ENCODE measurements at places on chromosomes 1 and 21.

DNA sequence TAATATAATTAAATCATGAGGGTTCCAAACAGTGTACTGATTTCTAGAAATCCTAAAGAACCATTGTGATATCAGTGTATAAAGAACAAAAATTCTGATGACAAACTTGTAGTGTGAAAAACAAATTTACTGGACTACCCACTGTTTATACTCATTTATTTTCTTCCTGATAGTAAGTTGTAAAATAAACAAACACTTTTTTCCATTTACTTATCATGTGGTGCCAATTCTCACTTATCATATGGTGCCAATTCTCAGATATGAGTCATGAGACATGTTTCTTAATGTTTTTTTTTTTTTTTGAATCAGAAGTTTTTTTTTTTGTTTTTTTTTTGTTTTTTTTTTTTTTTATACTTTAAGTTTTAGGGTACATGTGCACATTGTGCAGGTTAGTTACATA, 137.7 kb downstream of the LEPR start:
- no peak for DNase-seq

GRCh38 chr21:25555492-25555891, 51.8 kb downstream of the MRPL39 start:
- no peak for DNase-seq

DNA sequence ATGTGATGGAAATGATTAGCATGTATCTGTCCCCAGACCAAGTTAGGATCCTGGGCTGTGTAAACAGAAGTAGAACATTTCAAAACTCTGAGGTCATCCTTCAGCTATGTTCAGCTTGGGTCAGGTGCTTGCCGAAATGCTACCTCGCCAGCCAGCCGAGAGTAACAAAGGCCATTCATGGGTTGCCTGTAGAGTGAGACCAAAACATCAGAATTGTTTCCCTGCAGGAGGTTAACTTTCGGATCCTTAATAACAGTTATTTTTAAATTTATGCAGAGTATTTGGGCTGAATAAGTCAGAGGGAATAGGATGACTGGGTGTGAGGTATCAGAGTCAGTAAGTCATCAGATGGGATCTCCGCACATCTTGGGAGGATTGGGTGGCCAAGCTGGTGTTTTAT, 35.6 kb downstream of the SMYD2 start:
- DNase-seq = no peak

DNA sequence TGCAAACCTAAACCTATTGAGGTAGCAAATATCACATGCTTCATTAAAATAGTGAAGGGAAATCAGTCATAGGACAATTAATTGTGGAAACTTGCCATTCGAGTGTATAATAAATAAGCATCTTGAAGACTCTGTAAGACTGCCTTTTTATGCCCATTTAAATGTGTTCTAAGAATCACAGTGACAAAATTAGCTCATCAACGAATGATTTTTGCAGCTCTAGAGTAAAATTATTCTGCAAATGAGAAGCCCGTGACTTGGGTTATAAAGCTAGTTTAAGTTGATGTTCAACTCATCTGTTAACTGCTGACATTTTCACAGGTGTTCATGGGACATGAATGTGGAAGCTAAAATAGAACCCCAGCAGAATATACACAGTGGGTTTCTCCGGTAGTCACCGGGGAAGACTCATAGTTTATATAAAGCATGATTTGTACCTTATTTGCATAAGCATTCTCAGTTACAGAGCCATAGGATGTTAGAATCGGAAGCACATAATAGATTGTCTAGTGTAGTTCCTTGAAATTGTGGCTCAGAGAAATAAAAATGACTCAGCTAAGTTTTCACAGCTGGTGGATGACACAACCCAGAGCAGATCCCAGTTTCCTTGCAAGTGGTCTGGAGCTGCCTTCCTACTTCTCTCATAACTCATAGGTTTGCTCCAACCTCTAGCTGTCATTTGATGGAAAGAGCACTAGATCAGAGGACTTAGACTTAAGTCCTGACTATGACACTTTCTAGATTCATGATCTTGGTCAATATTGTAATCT, 107.3 kb downstream of the UCHL5 start:
- peak; percentile 68 for DNase-seq

DNA sequence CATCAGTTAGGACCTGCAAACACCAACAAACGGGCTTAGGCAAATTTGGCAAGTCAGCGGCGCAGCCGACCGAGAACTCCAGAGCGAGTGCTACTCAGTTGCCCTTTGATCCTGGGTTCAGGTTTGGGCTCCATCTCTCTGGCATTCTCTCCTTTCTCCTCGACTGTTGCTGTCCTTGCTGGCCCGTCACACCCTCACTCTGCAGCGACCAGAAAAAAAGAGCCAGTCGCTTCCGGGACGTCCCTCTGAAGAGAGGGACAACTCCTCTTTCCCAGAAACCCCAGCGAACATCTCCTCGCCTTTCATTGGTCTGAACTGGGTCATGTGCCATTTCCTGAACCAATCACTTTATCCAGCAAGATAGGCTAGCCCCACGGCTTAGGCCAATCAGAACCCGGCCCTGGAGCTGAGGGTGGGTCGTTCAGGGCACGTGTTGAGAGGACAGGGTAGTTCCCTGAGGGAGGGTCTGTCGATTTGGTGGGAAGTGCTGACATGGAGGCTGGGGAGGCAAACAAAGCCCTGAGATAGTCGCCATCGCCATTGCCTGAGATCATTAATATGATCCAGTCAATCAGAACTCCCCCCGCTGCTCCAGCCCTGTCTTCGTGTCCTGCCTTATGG, 113.7 kb downstream of the PTPRU start:
- no peak for DNase-seq

GRCh38 chr1:107793896-107794453, 171.0 kb downstream of the VAV3 start:
- DNase-seq = no peak

DNA sequence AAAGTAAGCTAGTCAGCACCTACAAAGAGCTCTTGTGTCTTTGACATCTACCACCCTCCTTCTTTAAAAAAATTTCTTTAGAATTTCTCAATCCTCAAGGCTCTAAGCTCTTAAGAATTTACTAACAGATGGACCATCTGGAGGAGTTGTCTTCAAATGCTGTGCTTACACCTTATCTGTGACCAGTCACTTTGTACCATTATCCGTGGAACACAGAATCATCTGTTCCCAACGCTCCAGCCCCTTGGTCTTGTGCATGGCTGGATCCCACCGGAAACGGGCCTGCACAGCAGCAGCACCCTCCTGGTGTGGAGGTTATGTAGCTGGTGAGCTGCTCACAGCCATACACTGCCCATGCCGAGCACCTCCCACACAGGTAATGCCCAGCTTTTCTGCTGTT, 89.0 kb downstream of the TBX19 start:
- no peak for DNase-seq

DNA sequence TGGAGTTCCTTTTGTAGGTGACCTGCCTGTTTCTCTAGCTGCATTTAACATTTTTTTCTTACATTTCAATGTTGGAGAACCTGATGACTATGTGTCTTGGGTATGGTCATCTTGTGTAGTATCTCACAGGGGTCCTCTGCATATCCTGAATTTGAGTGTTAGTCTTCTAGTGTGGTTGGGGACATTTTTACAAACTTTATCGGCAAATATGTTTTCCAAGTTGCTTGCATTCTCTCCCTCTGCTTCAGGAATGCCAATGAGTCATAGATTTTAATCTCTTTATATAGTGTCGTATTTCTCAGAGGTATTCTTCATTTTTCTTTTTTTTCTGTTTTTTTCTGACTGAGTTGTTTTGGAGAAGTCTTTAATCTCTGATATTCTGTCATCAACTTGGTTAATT, 684.0 kb downstream of the NCAM2 start:
- no peak for DNase-seq

GRCh38 chr1:26530895-26531598, 1.5 kb downstream of the RPS6KA1 start:
- no peak for DNase-seq

DNA sequence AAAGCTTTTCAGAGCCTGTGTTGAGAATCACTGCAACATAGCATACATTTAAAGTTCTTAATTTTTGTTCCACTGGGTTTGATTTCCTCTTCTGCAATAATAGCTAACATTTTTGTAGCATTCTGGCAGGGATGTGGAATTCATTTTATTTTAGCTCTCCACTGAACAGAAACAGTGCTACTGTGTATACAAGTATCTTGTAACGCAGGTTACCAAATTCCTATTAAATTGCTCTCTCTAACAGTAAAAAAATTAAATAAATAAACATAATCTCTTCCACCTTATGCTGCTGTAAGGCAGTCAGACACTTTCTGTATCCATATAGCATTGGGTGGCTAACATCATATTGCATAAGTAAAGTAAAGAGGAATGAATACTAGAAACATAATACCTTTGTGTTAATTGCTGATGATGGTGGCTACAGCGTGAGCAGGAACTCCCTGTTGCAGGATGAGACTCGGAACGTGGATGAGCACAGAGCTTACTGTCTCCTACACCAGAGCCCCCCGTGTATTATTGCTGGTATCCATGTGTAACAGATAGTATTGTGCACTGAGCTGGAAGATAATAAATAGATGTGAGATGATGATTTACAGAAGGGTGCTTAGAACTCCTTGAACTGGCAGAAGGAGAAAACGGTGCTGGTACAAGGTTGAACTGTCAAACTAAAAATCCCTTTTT, 276.9 kb upstream of the SNX7 start:
- DNase-seq = no peak

- no peak for DNase-seq
These were observed 56.2 kb downstream of the COL24A1 start for GRCh38 chr1:86100401-86100800.

DNA sequence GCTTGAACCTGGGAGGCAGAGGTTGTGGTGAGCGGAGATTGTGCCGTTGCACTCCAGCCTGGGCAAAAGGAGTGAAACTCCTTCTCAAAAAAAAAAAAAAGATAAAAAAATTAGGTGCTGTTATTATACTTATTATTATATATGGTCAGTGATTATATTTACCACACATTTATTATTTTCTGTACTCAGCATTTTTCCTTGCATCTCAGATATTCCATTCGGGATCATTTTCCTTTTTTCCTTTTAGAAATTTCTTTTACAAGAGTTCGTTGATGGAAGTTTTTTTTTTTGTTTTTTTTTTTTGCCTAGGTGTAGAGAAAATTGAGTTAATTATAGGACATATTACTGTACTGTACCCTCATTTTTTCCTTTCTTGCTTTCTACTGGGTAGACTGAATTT, 13.5 kb downstream of the CCDC30 start:
- no peak for DNase-seq

DNA sequence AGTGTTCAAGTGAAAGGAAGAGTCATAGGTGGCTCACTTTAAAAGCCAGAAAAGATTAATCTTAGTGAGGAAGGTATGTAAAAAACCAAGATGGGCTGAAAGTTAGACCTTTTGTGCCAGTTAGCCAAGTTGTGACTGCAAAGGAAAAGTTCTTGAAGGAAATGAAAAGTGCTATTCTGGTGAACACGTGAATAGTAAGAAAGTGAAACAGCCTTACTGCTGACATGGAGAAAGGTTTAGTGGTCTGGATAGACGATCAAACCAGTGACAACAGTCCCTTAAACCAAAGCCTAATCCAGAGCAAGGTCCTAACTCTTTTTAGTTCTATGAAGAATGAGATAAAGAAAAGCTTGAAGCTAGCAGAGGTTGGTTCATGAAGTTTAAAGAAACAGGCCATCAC, 106.4 kb downstream of the CTH start:
- no peak for DNase-seq

DNA sequence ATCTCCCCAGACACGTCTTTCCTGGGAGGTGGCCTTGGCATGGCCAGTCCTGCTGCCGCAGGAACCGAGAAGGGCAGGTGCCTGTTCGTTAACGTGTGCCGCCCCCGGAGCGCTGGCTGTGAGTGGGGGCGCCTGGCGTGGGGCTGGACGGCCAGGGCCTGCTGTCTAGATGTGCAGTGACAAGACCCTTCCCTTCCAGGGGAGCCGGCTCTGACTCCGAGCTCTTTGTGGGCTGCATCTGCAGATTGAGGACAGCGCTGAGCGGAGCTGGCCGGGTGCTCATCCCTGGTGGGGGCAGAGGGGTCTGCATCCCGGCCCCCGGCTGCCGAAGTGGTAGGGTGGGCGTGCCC, 13.0 kb downstream of the COL18A1 start:
- no peak for DNase-seq

GRCh38 chr1:235278915-235279292, 49.1 kb downstream of the ARID4B start:
- DNase-seq = no peak

GRCh38 chr21:33561373-33561772, 18.5 kb downstream of the SON start:
- DNase-seq = no peak

DNA sequence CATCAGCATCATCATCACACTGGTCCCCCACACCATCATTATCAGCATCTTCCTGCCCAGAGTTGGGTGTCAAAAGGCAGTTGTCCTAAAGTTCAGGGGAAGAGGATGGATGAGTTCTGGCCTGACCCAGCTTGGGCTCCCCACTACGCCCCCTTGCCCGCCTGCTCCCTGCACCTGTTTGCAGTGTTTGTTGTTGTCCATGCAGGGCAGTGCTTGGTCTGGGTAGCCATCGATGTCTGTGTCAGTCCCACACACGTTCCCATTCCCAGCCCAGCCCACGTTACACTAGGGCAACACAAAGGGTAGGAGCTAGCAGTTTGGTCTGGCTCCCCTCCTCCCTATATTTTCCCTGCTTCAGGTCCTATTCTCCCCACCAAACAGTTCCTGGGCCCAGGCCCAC, 6.8 kb downstream of the THBS3 start:
- DNase-seq = no peak

GRCh38 chr1:115732316-115732715, 36.2 kb downstream of the CASQ2 start:
- DNase-seq = no peak

- no peak for DNase-seq
These were observed 13.6 kb upstream of the CDK11B start for GRCh38 chr1:1672181-1672965.

- no peak for DNase-seq
These were observed 388.7 kb downstream of the PTPRU start for GRCh38 chr1:29625084-29625420.

DNA sequence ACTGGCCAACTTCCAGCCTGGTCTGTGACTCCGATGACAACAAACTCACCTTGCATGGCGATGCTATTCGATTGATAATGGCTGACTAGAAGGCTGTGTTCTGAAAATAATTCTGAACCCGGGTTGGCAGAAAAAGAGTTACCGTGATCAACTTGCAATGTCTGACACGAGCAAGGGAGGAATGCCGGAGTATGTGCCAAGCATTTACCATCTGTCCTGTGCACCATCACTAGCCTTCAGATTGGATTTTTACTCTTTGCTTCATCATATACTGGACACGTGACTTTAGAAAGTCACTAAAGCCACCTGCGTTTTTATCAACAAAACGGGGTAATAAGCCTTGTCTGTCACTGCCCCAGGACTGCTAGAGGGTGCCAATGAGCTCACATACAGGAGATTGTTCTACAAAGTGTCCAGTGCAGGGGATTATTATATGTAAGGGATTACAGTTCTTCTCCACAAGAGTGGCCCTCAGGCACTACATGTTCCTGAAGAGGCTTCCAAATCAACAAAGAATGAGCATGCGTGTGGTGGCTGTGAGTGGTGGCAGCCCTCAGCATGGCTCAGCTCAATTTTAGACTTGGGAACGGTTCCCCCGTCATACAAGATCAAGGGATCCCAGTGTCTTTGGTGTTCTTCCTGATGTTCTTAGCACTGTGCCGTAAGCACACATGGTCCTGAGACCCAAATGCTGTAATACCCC, 35.8 kb downstream of the SSBP3 start:
- DNase-seq = no peak
